ENCODE measurements at places on chromosomes 7 and 10. TPM values are rescaled to one million over a fixed set of nuclear protein-coding genes. Genes with fewer than 3 reads are reported as not detected.
A peak's percentile ranks its signal among the peaks of the same experiment; 100 is the strongest.

Gene CHN2
- 3.1 TPM for total RNA-seq

DNA sequence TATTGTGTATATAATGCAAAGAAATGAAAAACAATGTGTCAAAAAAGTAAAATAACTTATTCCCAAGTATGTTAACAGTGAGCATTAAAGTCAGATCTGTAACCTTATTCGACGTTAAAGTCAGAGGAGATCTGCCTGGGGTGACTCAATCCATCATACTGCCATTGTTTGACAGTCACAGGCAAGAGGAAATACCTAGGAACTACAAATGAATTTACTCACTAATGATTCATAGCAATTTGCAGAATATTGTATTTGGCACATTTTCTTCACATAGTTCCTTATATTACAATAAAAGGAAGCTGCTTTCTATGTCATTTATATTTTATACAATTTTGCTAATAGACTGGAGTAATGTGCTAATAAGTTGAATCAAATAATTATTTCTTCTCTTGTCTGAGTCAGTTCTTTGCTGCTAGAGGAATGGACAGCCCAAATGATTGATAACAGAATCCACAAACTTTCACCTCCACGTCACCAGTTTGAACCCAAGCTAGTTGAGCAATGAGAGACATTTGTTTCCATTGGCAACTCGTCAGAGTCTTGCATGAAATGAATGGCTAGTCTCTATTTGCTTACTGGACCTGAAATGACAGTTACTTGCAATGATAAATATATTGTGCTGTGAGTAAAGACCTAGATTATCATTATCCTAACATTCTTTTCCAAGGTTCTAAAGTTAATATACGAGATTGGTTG, 48.5 kb upstream of the TMEM106B start:
- DNase-seq, result no peak

- DNase-seq, result peak; percentile 55
These were observed 6.5 kb downstream of the INPP5A start for GRCh38 chr10:132543916-132544743.

DNA sequence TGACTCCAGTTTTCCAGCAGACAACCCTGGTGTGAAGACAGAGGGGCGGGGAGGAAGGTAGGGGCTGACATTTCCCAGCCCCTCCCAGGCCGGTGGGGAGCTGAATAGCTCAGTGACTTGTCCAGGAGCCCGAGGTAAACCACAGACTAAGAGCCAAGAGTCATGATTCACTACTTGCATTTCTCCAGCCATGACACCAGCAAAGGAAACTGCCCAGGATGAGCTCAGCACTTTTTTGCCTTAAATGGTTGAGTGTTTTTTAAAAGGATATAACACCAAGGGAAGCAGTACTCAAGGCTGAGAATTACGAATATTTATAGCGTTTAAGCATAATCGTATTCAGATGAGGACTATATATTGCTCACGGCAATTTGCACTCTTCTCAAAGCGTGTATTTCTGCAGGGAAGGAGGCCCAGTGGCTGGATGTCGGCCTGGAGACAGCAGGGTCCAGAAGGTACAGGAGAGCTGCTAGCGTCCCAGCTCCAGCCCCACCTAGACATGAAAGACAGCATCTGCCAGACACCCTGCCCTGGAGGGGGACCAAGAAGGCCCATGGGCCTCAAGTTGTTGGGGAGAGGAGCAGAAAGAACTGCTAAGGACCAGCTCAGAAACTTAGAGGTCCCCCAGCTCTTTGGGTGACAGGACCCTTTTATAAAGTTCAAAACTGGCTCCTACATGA, 141.4 kb downstream of the GRID1 start:
- no peak for DNase-seq

- DNase-seq, result no peak
These were observed 52.4 kb upstream of the DLX6 start for GRCh38 chr7:96952974-96953391.

Gene RHBDD2
- total RNA-seq, result 28.1 TPM

Gene ACTL6B
- total RNA-seq, result 0.90 TPM

DNA sequence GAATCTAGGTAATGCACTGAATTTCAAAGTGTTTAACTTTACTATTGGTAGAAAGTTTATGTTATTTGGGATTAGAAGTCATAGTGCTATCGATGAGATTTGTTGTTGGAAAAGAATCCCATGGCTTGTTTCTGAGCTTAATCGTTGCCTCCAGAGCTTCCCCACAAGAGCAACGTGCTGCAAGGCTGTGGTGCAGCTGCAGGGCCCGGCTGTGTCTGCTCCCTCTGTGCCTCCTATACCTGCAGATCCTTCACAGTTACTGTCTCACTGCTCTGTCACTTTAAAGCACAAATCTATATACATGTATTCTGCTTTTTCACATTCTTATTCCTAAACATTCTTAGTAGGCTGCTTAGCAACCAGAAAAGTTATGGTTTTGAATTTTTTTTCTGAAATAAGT, 826.6 kb upstream of the COBL start:
- no peak for DNase-seq

Gene CYP2C9
- total RNA-seq, result not detected

GRCh38 chr7:151274936-151275812, 26.7 kb upstream of the SMARCD3 start:
- peak; percentile 50 for DNase-seq

GRCh38 chr10:122966879-122967278, 12.9 kb upstream of the C10orf88 start:
- DNase-seq, result no peak

- no peak for DNase-seq
These were observed 598.3 kb downstream of the INHBA start for GRCh38 chr7:41104631-41105030.

DNA sequence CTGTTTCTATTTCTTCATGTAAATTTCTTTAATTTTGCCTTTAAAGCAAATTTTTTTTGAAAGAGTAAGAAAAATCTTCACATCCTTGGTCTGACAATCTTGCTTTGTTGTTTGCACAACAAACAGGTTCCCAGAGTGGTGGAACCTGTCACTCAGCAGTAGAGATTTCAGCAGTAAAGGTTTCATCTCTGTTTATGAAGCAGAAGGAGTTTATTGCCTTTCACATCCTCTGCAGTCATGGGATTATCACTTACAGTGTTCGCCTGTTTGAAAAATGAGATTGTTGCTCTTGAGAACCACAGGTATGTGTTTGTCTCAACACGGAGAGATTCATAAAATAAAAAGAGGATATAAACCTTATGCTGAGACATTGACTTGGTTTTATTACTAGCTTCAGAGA, 342.6 kb downstream of the IPMK start:
- no peak for DNase-seq

Gene CTTNBP2
- total RNA-seq, result 11.4 TPM

Gene ZNRF2
- total RNA-seq, result 23.8 TPM

DNA sequence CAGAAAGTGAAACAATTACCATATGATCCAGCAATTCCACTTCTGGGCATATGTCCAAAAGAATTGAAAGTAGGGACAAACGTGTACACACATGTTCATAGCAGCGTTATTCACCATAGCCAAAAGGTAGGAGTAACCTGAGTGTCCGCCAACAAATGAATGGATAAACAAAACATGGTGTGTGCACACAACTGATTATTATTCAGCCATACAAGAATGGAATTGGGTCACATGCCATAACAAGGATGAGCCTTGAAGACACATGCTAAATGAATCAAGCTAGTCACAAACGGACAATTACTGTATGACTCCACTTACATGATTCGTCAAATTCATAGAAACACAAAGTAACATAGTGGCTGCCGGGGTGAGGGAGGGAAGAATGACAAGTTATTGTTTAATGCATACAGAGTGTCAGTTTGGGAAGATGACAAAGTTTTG, 4.1 kb upstream of the OIT3 start:
- no peak for DNase-seq

Gene LEP
- total RNA-seq, result not detected

Gene TSPAN12
- total RNA-seq, result 19.5 TPM

GRCh38 chr10:99743841-99744240, 11.8 kb downstream of the CUTC start:
- DNase-seq, result no peak

GRCh38 chr7:30331338-30331737, 46.9 kb downstream of the ZNRF2 start:
- DNase-seq, result no peak

- no peak for DNase-seq
These were observed 101.2 kb downstream of the KIAA1217 start for GRCh38 chr10:24310104-24310503.

- DNase-seq, result peak; percentile 93
These were observed 135.9 kb upstream of the PODXL start for GRCh38 chr7:131692131-131692960.

GRCh38 chr10:79445977-79446757, 743 bp upstream of the ZCCHC24 start:
- DNase-seq, result peak; percentile 90

Gene FAM25A
- total RNA-seq, result not detected

Gene ST8SIA6
- 1.8 TPM for total RNA-seq

Gene SH2B2
- 6.2 TPM for total RNA-seq

DNA sequence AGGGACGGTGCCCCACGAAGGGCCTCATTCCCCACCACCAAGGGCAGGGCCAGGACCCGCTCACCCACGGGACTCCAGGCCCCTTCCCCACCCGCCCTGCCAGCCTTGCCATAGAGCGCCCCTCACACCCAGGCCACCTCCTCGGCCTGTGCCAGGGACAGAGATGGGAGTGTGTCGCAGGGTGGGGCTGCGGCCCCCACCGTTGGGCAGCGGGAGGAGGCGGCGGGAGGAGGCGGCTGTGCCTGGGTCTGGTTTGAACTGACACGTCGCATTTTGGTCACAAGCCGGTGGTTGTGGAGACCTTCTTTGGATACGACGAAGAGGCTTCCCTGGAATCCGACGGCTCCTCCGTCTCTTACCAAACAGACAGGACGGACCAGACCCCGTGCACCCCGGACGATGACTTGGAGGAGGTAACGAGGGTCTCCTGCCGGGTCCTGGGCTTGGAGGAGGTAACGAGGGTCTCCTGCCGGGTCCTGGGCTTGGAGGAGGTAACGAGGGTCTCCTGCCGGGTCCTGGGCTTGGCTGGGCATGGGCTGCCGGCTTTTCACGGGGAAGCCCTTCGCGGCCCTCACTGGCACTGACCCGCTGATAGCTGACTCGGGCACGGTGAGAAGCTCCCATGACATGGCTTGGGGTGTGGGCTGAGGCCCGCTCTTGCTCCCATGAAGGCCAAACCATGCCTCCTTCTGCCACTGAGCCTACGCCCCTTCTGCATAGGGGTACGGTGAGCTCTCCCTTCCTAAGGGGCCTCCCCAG, 46.4 kb upstream of the DPYSL4 start:
- DNase-seq, result no peak

DNA sequence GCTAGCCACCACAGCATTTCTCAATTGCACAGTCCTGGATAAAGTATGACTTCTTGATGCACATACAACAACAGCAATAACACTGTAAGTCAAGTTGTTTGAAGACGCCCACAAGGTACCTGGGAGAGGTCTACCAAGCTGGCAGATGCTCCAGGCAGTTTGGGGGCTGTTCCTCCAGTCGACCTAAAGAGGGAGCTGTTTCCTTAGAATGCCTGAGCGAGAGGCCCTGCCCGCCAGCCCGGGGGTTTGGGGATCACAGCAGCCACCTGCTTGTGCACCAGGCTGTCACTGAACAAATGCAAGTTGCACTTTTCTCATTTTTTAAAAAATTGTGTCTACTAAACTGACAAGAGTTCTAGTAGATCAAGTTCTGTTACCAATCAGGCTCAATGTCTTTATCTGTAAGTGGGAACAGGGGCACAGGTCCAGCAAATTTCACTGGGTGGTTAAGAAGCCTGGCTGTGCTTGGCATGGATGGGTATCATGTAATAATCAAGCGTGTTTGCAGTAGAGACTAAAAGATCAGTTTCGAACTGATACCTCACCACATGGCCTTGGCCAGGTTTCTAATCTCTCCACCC, 193.8 kb upstream of the ADO start:
- peak; percentile 83 for DNase-seq
